Activated CD4-positive, alpha-beta T cell treated with anti-CD3 and anti-CD28 coated beads, Interleukin-2, amount 10 ng/mL, durations not matched to agents 24 days and 14 days (primary cell): ENCODE measurements at places on chromosomes 12 and 14. TPM values are rescaled to one million over a fixed set of nuclear protein-coding genes. Genes with fewer than 3 reads are reported as not detected.

NRXN3 gene
- total RNA-seq: not detected in 2 replicates

STAB2 gene
- total RNA-seq: not detected in 2 replicates

MIA2 gene
- total RNA-seq: 18.7 and 21.8 TPM in 2 replicates

CLMN gene
- total RNA-seq: 1.0 and 1.1 TPM in 2 replicates

GPRC5A gene
- not detected in 2 replicates for total RNA-seq

AGAP2 gene
- 27.1 and 28.2 TPM in 2 replicates for total RNA-seq

CEBPE gene
- 0.35 TPM in 1 of 2 replicates, not detected in the other for total RNA-seq

LMNTD1 gene
- not detected in 2 replicates for total RNA-seq

COA8 gene
- total RNA-seq: 38.4 and 41.2 TPM in 2 replicates

ABCD2 gene
- total RNA-seq: 7.0 and 7.4 TPM in 2 replicates

TAC3 gene
- total RNA-seq: 0.57 TPM in 1 of 2 replicates, not detected in the other

KRT77 gene
- not detected in 2 replicates for total RNA-seq

MRPL51 gene
- 277 and 280 TPM in 2 replicates for total RNA-seq

KLRB1 gene
- total RNA-seq: 0.14 TPM in 1 of 2 replicates, not detected in the other
